Activated naive CD8-positive, alpha-beta T cell treated with anti-CD3 and anti-CD28 coated beads, Interleukin-2, amount 50 U/mL, for 24 hours (primary cell): ENCODE measurements at places on chromosomes 3 and 15.

- no peak for DNase-seq
These were observed 40.2 kb upstream of the OSTN start for GRCh38 chr3:191158815-191159214.

DNA sequence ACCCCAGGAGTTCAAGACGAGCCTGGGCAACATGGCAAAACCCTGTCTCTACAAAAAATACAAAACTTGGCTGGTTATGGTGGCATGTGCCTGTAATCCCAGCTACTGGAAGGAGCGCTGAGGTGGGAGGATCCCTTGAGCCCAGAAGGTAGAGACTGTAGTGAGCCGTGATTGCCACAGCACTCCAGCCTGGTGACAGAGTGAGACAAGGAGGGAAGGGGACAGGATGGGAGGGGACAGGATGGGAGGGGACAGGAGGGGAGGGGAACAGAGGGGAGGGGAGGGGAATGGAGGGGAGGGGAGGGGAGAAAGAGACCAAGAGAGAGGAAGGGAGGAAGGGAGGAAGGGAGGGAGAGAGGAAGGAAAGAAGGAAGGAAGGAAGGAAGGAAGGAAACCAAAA lies 11.0 kb downstream of the COLQ start:
- no peak for DNase-seq

DNA sequence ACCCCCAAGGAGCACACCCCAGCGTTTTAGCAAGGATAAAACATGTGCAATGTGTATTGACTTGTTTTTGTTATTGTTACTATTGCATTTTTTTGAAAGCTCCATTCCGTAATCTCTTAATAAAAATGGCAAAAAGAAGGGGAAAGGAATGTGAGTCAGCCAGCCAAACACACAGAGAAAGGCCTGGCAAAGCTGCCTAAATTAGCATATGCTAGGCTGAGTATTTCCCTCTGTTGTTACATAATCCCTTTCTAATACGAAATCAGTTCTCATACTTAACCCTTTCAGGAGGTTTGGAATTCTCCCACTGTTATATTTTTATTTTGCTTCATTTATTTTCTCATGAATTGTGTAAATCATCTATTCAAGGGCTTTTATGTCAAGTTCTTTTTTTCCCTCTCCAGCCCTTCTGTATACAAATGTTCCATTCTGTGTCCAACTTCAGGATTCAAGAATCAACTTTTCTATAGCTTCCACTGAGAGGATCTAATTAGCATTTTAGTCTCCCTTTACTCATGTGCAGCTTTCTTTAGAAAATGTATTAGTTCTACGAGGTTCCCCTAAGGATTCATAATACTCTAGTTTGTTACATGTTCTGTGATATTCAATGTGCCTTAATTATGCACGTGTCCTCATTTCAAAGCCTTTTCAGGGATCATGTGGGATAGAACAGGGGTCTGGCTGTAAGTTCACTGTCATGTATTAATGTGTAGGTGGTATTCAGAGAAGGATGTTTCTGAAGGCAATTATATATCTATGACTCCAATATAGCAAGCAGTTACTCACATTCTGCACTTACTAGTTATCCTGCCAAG lies 9.2 kb downstream of the CADM2 start:
- DNase-seq = no peak

DNA sequence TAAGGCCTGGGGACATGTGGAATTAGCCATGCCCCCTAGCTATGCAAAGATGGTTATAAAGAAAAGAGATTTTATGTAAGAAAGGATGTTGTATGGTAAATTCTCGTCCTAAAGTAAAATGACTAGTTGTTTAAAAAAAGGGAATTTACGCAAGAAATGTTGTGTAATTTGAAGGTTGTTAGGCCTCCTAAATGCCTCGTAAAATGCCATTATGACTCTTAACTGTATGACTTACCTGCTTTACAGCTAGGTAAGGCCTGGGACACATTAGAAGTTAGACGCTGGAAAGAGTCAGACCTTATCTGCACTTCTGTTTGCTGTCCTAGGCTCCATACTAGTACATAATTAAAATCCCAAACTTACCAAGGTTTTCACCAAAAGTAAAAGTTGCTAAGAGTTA lies 17.5 kb upstream of the HHATL start:
- DNase-seq = no peak

DNA sequence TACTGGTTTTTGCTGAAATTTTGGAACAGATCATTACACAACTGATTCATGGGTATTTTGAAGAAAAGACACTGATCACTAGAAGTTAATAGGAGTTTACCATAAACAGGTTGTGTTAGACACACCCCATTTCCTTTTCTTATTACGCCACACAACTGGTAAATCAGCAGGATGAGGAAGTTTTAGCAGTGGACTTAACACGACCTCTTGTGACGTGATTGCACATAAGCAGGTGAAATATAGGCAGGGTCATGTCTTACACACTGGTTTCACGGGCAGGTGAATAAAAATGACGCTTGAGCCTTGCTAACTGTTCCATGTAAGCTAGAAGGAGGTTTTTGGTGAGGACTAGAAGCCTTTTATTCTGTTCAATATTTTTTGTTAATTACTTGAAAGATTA lies 27.1 kb upstream of the TPRG1 start:
- no peak for DNase-seq

GRCh38 chr3:148878095-148878494 lies 13.0 kb downstream of the CPA3 start:
- no peak for DNase-seq

- peak; percentile 74 for DNase-seq
These were observed 795 bp upstream of the MYNN start for GRCh38 chr3:169772305-169772896.

GRCh38 chr3:156535162-156535627 lies 19.7 kb downstream of the SSR3 start:
- DNase-seq = peak; percentile 46

- no peak for DNase-seq
These were observed 6.2 kb downstream of the ESYT3 start for GRCh38 chr3:138440596-138440995.

DNA sequence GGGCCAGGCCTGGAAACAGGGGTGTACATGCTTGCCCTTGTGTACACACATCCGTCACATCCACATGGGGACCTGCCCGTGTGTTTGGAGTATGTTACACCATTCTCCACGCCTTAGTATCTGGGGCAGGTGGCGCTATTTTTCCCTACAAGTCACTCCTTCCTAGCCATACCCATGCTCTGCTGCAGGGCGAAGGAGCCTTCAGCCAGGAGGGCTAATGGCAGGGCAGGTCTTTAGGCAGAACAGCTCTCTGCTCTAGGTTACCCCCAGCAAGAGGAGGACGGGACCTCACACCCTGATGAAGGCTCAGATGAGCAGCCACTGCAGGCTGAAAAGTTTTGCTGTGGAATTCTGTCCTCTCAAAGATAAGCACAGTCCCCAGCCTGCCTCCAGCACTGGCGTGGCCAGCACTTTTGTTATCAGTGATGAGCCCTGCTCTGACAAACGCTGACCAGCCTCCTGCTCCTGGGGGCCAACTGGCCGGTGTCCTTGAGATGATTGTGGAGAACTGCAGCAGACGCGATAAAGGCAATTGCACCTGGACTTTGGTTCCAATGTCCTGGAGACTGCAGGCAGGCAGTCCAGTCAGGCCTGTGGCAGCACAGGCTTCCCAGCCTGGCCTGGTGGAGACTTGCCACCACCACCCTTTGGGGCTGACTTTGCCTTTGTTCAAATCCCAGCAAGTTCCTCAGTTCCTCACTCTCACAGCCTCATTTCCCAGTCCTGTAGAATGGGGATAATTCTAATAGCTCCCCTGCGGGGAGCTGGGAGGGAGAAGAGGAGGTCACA lies 19.8 kb upstream of the PIGZ start:
- no peak for DNase-seq

DNA sequence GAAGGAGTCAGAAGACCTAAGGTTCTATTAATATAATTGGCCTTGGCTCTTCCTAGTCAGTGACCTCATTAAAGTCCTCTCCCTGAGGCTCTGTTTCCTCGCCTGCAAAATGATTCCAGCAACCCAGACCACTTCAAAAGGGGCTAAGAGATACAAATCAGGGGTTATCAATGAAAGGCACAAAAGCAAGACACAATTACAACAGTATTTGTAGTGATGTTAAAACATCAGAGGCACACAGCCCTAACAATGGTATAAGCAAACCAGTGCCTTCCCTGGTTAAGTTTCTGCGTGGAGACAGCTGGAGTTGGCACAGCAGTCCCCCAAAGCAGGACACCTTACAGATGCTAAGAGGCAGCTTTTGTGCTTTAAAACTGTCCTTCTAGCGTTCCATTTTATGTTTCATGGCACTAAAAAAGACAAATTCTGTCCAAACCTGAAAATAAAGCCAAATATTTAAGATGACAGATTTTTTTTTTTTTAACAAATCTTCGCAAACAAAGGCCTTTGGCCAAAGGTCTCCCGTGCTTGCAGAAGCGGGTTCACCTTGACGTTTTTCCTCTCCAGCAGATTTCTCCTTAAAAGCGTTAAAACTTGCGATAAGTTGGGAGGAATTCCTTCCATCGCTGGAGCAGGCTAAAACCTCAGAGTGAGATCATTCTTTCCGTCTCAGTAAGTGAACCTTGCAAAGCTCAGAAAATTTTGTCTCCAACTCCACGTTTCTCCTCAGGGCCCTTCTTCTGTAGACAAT lies 999 bp downstream of the ZNF280D start:
- no peak for DNase-seq

DNA sequence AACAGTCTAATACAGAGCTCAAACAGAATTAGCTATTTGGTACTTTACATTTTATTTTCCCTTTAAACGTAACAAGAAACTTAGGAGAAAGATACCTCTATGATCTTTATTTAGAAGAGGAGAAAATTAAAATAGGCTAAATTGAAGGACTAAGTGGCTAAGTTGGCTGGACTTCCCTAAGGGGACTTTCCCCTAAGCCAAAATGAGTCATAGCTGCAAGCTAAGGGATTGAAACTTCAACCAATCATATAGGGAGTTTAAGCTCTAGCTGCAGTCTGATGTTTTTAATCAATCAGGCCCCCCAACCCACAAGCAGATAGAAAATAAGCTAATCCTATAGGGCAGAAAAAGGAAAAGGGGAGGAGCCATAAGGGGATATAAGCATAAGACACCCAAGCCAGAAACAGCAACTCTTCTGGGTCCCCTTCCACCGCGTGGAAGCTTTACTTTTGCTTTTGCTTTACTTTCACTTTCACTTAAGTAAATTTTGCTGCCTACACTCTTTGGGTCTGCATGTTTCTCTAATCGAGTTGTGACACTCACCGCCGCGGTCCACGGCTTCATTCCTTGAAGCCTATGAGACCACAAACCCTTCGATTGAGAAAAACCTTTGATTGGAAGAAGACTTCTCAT lies 1108.5 kb upstream of the EPHA6 start:
- DNase-seq = no peak

DNA sequence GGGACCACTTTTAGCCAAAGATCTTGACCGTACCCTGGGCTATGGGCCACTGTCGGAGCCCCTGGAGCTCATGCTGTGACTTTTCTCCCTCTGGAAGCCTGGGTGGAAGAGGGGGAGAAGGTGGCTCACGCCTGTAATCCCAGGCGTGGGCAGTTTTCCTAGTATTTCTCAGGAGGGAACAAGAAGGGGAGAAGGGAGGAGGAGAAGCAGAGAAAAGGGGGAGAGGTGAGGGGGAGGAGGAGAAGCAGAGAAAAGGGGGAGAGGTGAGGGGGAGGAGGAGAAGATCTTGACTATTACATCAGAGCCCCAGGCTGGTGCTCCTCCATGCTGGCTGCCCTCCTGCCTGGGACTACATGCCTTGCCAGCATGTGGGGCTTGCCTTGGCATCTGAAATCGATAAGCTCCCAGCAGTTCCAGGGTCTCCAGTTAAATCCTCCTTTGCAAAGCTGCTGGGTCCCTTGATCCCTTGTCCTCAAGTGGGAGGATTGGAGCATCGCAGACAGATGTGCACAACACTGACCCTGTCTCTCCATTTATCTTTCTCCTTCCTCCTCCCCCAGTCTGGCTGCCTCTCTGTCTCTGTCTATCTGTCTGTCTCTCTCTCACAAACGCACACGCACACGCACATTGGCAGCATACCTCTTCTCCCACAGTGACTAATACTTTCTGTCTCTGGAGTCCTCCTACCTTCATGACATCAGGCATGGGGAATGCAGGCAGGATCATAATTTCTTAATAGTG lies 41.6 kb downstream of the MRAS start:
- no peak for DNase-seq
